ENCODE measurements at places on chromosomes 4 and X.

DNA sequence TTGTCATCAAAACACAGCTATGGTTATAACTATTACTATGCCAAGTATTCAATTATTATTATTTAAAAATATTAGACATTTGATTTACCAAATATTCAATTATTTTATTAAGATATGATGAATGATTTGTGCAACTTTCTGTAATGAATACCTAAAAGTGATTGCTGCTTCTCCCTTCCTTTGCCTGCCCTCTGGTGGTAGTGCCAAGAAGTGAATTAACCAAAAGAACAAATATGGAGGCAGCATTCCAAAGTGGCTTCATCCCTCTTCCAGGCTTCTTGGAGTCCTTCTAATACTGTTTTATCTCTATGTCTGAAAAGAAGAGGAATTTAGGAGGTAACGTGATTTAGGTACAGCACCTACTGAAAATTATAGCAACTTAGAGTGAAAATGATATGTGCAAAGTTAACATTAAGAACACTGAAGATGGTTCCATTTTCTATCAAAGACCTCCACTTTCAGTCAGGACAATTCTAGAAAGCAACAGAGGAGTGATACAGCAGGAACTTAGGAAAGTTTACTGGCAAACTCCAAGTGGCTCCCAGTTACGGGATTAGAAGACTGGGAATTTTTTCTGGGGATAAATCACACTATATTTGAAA is 43.0 kb downstream of the ENPEP start:
- DNase-seq = peak; percentile 43

- peak; percentile 16 for DNase-seq
These were observed 137.2 kb downstream of the FNIP2 start for GRCh38 chr4:158906073-158906472.

- DNase-seq = no peak
These were observed 387.8 kb downstream of the DCAF12L2 start for GRCh38 chrX:125778261-125778660.

DNA sequence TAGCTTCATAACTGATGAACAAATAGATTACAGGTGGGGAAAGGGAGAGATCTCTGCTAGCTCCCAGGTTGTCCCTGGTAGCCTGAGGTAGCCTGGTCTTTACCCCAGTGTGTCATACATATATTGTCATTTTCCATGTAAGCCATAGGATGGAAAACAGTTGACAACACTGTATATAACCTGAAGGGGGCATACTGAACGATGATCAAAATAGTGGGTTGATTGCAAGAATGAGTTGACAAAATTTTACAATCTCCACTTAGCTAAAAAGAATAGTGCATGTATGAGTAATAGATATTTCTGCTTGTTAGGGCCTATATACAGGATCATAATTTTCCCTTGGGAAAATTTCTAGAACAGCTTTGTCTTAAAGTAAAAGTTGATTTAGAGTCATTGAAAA is 304.1 kb upstream of the HAND2 start:
- no peak for DNase-seq
